ENCODE measurements at places on chromosomes 1 and 21.

DNA sequence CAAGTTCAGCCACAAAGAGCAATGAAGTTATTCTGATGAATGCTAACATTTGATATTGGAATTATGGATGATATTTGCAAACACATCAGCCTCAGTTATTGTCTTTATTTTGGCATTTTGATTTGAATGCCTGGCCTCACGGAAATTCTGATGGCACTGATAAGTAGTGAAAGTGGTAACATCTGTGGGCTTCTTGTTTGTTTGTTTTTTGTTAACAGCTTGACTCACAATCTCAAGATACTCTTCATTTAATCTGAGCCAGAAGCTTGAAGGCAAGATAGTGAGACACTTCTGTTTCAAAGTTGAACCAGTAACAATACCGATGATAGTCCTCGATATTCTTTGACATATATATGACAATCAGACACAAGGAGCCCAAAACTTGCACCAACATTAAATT lies 182.9 kb upstream of the NFIA start:
- no peak for DNase-seq

- no peak for DNase-seq
These were observed 21.7 kb downstream of the PDXK start for GRCh38 chr21:43740497-43741156.

GRCh38 chr1:97827887-97828286 lies 92.9 kb downstream of the DPYD start:
- peak; percentile 14 for DNase-seq

DNA sequence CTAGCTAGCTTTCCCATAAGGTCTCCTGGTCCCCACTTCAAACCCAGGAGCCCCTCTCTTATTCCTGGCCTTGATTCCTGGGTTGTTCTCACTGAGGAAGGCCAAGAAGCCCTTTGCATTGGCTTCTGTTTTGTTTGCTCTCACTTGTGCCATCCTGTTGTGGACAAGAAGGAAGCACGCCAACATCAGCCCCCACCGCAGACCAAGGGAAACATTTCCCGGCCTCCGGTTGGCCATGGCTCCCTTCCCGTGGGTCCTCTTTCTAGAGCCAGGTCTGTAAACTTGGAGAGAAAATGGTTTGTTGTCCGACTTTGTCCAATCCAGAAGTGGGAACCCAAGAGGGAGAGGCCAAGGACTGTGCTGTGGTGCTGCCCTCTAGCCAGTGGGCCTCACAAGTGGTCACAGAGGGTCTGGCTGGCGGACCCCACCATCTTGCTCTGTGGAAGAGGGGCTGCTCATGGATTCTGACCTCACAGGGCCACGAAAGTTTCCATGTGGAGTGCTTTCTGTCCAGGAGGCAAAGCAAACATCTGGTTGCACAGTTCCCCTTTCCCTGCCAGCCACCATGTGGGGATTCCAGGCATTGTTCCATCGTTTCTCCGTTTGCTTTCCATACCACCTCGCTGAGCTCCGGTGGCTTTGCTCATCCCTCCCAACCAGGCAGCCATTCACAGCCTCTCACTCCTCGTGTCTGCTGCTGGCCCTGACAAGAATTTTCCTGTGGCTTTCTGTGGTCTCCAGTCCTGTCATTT lies 18.9 kb upstream of the TENT5C start:
- no peak for DNase-seq

- DNase-seq = no peak
These were observed at the start of gene ZNF648 for GRCh38 chr1:182061594-182061993. Gene ZNF648, minus strand, starts transcription at chr1:182061712. Its CDS starts 3,702 bp downstream, at chr1:182058010.

GRCh38 chr1:21655748-21656147 lies 13.4 kb downstream of the RAP1GAP start:
- no peak for DNase-seq

GRCh38 chr1:237124856-237125462 lies 83.0 kb downstream of the RYR2 start:
- DNase-seq = peak; percentile 39

- no peak for DNase-seq
These were observed 70.8 kb upstream of the ABCG1 start for GRCh38 chr21:42148097-42148496.

DNA sequence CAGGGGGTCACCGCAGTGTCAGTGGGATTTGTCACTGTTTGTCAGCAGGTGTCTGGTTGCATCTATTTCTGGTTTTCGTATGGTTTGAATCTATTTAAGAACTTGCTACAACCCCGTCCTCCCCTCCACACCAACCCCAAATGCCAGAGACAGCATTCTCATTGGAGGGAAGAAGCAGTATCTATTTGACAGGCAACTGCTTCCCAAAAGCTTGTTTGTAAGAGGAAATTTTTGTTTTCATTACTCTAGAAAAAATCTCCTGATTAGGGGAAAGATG lies 54.4 kb downstream of the NR5A2 start:
- DNase-seq = no peak

DNA sequence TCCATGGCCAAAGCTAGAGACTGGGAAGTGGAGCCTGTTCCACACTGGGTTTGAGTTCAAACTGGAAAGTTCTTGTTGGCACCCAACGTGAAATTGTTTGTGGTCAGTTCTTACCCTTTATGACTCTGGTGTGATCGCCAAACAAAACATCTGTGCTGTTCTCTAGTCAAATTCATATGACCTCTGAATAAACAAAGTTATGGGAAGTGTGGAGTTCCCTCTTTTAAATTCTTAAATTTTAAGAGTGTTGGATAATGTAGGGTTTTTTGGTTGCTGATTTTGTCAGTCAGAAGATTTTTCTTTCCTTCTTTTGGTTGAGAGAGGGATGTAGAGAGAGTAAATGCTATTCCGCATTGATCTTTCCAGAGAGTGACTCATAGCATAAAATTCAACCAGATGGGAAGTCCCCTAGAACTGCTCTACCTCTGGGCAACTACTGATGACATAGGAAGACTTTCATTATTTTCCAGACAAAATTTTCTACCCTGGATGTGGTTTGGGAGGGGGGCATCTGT lies 36.4 kb downstream of the CHML start:
- no peak for DNase-seq

DNA sequence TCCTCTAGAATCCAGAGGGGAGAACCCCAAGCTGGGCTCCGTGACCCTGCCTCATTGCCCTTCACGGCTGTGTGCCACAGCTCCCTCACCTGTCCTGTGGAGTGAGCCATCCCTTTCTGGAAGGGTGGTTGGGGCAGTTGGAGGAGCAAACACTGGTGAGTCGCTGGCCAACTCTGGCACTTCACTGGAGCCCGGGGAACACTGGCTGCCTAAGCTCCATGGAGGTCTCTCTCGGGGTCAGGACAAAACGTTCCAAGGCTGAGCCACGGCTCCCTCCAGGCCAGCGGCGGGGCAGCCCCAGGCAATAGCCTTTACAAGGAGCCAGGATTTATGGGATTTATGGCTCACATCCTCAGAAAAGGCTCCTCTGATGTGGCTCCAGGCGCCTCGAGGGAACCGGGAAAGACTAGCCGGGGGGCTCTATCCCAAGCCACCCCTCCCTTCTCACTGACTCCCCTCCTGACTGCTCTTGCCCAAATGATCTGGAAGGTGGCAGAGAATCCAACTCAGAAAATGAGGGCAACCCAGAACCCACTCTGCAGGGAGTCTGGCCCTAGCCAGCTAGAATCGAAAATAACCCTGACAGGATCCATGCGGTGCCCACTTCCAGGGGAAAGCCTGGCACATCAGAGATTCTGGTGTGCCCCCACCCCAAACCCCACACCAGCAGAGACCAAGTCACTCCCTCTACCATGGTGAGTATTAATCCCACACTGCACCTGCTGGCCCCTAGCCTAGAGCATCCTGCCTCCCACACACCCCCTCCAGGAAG lies 75.2 kb downstream of the GLIS1 start:
- DNase-seq = no peak

GRCh38 chr1:172105230-172105629 lies 263.9 kb downstream of the DNM3 start:
- DNase-seq = no peak

DNA sequence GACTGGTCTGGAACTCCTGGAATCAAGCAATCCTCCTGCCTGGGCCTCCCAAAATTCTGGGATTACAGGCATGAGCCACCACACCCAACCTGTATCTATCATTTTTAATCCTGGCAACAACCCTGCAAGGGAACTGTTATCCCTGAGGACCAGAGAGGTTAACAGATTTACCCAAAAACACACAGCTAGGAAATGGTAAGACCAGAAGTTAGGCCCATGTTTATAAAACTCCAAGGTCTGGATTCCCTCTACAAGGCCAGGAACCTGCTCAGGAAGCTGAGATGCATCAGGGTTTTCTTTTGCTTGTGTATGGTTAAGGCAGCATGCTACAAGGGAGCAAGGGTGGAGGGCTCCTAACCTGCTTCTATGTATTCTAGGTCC lies 17.8 kb upstream of the TTC39A start:
- DNase-seq = no peak

DNA sequence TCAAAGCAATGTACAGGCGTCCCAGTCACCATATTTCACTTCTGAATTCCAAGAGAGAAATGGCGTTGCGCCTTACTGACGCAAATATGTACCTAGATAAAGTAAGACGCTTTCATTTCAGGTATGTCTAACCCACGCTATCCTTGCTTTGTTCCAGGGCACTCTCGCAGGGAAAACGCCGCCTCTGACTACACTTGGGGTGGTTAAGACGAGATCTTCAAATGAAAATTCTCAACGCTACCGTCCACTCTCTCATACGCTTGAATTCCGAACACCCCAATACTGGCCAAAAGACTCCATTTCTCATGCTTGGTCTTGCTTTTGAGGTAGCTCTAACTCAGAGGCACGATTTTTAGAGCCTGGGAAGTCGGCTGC lies 736 bp upstream of the ZMPSTE24 start:
- DNase-seq = no peak

- no peak for DNase-seq
These were observed 103.6 kb downstream of the LRRC40 start for GRCh38 chr1:70101774-70102173.

GRCh38 chr1:194378517-194378916 lies 1192.1 kb upstream of the B3GALT2 start:
- DNase-seq = no peak

- DNase-seq = no peak
These were observed 18.0 kb downstream of the RHOU start for GRCh38 chr1:228753287-228753686.

DNA sequence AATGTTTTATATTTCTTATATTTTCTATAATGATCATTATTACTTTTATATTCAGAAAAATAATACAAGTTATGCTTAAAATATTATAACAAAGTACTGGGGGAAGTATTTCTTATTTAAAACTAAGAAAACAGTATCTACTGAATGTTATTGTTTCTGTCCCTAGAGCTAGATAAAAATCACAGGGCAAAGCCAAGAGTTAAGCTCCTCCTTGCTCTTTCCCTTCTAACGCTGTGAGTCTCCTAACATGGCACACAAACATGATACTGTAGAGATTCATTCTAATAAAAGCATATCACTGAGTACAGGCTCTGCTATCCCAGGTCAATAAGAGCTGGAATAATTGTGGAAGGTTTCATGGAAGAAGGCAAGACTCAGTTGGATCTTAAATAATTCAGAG lies 53.4 kb downstream of the PTPN14 start:
- no peak for DNase-seq

DNA sequence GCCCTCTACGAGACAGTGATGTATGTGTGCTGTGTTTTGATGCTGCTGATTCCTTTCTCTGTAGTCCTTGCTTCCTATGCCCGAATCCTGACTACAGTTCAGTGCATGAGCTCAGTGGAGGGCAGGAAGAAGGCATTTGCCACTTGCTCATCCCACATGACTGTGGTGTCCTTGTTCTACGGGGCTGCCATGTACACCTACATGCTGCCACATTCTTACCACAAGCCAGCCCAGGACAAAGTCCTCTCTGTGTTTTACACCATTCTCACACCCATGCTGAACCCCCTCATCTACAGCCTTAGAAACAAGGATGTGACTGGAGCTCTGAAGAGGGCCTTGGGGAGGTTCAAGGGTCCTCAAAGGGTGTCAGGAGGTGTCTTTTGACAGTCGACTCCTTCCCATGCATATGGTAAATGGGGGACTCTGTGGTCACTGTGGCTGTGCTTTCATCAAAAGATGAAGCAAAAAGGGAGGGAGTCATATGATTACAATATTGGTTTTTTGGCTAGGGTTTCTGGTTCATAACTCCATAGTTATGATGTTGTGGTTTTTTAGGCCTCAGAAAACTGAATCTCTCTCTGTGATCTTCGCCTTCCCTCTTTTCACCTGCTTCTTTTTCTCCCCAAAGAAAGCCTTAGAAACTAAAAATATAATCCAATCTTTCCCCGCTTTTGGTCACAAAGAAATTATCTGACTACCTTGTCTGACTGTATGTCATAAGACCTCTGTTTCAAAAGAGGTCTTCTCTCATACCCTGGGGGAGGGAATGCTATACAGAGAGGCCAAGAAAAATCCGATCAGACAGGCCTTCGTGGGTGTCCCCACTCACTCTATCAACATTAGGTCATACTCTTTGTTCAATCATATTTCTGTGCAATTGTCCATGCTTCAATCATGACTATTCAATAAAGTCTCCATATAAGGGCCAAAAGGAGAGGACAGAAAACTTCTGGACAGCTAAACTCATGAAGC lies 4.2 kb downstream of the OR2T1 start:
- no peak for DNase-seq

DNA sequence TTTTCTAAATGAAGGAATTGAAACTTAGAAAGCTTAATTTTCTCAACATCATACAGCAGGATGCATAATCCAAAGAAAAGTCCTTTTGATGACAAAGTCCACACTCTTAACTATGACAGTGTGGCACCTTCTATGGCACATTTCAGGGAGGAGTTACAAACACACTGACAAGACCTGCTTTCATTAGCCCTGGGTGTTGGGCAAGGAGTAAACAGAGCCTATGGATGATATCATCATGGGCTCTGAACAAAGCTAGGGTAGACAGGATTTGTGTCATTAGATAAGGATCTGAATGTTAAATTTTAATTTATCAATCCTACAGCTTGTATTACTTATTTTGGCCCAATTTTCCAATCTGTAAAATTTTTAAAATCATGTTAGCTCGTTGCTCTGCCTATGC lies 62.6 kb upstream of the DENND1B start:
- DNase-seq = peak; percentile 17

DNA sequence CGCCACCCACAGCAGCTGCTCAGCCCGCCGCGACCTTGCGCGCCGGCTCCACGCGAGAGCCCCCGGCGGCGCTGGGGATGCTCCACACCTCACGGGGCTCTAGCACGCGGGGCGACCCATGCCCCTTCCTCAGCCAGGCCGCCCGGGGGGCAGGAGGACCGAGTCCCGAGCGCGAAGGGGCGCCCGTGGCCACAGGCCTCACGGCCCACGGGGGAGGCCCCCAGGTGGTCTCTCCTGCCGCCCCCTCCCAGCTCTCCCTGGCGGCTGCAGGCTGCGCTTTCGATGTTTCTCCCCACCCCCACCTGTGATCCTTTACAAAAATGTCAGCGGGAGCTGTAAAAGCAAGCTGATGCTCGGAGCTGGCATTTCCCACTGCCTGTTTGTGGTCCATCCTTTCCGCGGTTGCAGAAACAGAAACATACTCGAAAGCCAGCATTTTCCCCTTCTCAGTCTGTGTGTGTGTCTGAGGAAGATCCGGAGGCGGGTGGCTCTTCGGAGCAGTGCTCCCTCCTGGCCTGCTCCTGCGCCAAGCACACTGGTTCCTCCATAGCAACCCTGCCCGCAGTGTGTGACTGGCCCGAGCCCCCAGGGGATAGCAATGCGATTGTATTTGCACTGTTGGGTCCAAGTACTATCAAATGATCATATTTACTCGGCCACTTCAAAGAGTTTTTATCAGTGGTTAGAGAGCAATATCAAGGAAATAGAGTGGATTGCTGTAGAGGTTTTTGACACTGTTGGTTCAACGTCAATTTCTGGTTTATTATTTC lies 2.1 kb downstream of the KIF26B start:
- DNase-seq = peak; percentile 14
